ENCODE measurements at places on chromosomes 12 and 14.

DNA sequence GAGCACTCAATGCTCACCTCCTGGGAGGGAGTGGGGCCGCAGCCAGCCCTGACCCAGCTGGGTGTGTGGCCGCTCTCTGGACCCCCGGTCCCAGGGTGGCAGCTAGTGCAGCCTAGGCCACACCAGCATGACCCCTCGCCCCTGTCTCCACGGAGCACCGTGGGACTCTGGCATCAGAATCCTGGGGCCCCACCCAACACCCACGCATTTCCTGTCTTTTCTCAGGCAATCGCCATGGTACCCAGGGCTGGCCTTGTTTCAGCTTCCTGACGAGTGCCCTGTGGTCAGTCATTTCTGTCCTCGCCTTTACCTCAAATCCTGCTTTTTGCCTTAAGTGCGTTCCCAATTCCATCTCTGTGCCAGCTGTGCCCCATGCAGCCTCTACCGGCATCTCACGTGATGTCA lies 15.9 kb downstream of the PACS2 start:
- no peak for DNase-seq

DNA sequence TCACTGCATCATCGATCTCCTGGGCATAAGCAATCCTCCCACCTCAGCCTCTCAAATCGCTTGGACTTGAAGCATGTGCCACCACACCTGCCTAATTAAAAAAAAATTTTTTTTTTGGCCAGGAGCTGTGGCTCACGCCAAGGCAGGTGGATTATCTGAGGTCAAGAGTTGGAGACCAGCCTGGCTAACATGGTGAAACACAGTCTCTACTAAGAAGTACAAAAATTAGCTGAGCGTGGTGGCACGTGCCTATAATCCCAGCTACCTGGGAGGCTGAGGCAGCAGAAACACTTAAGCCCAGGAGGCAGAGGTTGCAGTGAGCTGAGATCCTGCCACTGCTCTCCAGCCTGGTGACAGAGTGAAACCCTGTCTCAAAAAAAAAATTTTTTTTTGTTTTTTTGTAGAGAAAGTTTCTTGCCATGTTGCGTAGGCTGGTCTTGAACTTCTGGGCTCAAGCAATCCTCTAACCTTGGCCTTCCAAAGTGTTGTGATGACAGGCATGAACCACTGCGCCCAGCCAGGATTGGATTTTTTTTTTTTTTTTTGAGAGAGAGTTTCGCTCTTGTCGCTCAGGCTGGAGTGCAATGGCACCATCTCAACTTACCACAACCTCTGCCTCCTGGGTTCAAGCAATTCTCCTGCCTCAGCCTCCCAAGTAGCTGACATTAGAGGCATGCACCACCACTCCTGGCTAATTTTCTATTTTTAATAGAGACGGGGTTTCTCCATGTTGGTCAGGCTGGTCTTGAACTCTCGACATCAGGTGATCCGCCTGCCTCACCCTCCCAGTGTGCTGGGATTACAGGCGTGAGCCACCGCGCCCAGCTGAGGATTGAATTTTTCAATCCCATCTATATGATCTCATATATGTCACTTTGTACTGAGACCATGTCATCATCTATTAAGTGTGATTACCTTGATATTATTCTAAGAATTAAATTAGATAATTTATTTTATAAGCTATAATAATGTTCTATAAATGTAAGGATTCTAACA lies 12.4 kb downstream of the SLC2A3 start:
- no peak for DNase-seq

DNA sequence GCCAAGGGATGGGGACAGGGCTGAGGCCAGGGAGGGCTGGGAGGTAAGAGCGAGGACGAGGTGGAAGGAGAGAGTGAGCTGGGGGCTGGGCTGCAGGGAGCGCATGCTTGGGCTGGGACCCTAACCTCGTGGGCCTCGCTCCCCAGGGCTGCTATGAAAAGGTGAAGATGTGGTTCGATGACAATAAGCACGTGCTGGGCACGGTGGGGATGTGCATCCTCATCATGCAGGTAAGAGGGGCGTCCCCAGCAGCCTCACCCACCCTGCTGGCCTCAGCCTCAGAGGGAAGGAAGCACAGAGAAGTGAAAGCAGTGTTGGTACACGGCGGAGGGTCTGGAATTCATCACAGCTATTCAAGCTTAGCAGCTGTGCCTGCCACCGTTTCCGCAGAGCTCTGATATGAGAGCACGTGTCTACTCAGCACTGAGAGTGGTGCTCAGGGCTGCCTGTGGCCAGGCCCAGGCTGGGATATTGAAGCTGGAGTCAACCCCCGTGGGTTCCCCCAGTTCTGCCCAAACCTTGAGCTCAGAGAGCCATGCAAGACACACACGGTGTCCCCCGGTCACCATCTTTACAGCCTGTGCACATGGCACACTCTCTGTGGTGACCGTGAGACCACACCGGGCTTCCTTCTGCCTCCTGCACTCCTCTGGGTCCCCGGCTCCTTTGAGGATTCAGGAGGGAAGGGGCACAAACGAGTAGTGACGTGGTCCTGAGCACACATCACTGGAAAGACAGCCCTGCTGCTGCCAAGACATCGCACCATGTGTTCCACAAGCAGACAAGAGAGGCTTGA lies 204.6 kb downstream of the TSPAN9 start:
- DNase-seq: no peak

- no peak for DNase-seq
Measured at GRCh38 chr14:22613106-22613695, 15.1 kb downstream of the ABHD4 start.

DNA sequence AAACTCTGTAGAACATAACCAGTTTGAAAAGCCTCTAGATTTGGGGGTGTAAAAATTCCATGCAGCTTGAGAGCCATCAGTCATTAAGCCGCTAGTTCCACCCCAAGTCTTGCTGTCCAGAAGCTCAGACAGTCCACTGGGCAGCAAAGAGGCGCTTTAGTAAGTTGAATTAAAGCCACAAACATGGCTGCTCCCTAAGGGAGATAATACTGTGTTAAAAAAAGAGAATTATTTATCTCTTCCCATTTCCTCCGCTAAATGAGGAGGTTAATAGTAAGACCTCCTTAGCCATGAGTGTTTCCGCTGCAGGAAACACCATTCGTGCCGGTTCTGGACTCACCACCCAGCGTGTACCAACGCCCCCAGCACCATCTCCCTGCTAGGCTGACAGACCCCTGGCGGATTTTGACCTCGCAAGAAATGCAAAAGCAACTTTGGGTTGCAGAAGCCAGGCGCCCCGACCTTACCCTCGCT lies 536 bp downstream of the TM7SF3 start:
- no peak for DNase-seq

DNA sequence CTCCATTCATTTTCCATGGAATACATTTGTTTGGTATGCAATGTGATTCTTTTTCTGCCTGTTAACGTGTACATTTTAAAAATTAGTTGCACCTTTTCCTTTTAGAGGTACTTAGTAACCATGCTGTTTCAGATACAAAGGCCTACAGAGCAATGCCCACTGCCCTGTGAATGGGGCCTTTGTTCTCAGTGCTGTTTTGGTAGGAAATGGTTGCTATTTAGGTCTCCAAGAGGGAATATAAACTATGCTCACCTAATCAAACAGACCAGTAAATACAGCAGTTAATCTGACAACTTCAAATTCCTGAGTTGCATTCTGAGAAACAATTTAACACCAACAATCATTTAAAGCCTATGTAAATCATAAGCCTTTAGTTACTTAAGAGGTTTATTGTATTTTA lies 188.7 kb downstream of the BCAT1 start:
- no peak for DNase-seq

DNA sequence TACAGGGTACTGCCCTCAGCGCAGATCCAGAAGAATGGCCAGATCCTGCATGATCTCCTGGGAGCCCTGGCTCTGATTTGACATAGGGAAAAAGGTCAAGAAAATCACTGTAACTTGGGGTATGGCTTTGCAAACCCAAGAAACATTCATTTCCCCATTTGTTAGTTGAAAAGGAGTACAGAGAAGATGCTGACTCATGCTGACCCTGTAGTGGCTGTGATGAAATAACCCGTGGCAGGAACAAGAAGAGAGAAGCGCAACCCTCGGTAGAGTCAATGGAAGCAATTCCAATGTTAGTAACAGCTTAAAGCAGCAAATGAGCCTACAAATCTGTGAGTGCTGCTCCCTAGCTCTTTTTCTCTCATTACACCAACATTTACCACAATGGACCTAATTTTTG lies 281.6 kb upstream of the NPAS3 start:
- DNase-seq: no peak

DNA sequence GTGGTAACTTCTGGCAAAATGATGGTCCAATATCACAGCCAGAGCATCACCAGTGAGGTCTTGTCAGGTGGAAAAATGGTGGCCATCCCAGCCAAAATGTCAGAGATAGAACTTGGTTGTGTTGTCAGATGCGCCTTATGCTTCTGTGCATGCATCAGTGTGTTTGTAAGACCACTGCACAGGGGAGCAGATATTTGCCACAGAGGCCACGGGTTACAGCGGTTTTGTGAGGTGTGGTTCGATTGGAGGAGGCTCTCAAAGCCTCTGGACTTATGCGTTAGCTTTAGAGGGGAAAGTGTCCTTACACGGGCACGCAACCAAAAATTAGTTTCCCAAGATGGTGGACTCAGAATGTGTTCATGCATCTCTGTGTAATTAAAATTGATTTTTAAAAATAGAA lies 243.8 kb downstream of the ADGRD1 start:
- no peak for DNase-seq

DNA sequence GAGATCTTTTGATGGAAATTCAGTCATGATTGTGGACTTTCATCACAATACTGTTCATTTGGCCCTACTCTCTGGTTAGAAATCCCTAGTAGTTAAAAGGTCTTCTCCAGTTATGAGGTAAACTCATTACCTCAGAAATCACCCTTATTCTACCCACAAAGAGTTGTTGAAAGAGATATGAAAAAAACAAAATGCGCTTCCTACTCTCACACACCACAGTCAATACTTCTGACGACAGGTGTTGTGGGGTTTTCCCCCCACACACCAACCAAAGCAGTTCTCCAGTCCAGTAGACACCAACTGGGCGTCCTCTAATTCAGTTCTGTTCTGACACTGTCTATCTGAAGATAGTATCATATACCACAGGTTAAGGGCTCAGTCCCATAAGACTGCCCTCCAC lies 54.9 kb downstream of the TRMT5 start:
- DNase-seq: no peak

DNA sequence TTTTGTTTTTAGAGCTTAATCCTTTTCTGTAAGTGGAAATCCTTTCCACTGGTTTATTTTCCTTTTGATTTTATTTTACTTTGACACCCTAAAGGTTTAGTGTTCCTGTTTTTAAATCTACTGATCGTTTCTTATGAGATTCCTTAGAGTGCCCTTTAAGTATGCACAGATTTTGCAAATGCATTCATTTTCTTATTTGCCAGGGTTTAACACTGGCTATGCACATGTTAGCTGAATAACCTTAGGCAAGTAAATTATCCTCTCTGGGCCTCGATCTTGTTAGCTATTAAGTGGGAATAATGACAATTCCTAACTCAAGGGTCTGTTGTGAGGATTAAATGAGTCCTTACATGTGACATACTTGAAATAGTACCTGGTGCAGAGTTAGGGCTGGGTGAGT lies 136.0 kb downstream of the BICD1 start:
- no peak for DNase-seq

DNA sequence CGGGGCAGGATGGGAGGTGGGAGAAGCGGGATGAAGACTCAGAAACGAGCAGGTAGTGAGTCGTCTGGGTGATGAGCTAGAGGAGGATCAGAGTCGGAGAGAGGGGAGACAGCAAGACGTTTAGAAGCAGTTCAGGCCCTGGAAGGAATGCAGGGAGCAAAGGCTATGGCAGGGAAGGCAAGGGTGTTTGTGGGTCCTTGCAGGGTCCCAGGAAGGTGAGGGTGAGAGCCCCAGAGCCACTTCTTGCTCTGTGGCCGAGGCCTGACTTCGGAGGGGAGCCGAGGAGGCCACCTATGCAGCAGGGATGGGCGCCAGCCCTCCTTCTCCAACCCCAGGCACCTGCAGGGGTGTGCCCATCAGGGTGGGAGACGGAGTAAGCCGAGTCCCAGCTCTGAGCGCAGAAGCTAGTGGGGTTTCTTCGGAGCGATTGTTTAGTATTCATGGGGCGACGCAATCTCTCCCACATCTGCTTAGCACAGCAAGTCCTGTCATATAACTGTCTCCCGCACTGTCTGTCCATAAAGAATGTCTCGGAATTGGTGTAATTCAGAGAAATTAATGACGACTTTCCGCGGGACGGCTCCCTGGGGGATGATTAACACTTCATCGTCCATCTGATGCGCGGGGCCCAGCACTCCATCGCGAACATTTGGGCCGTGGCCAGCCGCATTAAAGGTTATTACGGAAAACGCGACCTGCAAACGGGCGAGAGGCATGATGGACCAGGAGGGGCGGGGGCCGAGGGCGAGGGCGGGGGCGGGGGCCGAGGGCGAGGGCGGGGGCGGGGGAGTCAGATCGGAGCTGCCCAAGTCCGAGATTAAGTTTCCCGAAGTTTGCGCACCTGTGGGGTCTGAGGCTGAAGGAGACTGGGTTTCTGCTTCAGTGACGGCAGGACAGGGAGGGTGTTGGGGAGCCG lies 12.2 kb upstream of the CALCOCO1 start:
- DNase-seq: no peak

DNA sequence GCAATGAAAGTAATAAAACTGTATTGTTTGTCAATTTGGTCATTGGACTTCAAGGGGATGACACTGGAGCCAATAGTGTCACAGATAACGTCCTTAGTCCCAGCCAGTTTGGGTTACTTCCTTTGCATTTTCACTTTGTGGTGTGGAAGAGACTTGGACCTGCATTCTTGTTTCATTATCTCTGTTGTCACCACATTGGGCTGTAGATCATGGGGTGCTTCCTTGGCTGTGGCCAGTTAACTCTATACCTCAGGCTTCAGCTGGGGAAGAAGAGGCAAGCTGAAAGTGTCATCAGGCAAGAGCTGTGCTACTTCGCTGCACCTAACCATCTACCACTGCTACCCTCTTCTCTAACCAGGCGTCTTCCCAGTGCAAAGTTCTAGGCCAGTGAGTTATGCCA lies 15.1 kb upstream of the CISTR start:
- no peak for DNase-seq

GRCh38 chr12:114848666-114849065 lies 164.7 kb upstream of the TBX3 start:
- DNase-seq: no peak

DNA sequence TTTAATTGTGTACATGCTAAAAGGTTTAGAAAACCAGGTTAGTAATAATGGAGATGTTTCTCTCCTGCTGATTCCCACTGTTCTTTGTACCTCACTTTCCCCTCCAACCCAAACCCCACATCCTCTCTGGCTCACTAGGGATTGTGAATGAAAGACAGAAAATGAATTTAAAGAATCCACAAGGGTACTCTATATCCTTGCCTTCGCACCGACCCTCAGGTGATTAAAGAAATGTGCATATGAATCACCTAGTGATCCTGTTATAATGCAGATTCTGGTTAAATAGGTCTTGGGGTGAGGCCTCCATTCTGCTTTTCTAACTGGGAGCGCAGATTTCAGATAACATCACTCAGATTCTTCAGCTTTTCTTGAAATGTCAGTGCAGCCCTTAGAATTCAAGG lies 84.3 kb upstream of the OTX2 start:
- DNase-seq: no peak

- DNase-seq: no peak
Measured at GRCh38 chr12:47590771-47591360, 115.0 kb downstream of the RPAP3 start.

Data from NCI-H446 treated with DMSO at 0.1 percent for 48 hours (cell line).